ENCODE measurements at places on chromosomes 13 and 19.

GRCh38 chr13:105514401-105514800 is 1021.1 kb downstream of the EFNB2 start:
- no peak for DNase-seq

DNA sequence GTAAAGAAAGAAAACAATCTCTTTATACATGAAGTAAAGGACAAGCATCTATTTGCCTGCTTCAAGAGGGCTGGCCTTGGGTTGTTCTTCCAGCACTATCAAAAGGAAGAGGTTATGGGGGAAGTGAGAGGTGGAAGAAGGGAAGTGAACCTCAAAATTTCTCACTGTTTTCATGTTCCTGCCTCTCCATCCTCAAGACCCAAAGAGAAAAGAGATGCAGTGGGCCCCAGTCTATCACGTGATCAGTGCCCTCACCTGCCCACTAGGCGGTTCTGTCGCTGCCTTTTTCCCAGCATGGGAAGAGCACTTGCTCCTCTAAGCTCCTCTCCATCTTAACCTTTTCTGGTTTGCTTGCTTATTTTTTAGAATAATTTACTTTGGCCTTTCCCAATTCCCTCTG is 6.2 kb upstream of the USP12 start:
- DNase-seq = no peak

- DNase-seq = peak; percentile 52
Measured at GRCh38 chr13:25971459-25972145, 80.2 kb downstream of the SHISA2 start.

GRCh38 chr13:107217251-107217650 is 649.3 kb upstream of the ARGLU1 start:
- no peak for DNase-seq

- no peak for DNase-seq
Measured at GRCh38 chr13:30837227-30838159, 68.6 kb upstream of the MEDAG start.

- no peak for DNase-seq
Measured at GRCh38 chr19:52809801-52810200, 11.6 kb downstream of the ZNF28 start.

DNA sequence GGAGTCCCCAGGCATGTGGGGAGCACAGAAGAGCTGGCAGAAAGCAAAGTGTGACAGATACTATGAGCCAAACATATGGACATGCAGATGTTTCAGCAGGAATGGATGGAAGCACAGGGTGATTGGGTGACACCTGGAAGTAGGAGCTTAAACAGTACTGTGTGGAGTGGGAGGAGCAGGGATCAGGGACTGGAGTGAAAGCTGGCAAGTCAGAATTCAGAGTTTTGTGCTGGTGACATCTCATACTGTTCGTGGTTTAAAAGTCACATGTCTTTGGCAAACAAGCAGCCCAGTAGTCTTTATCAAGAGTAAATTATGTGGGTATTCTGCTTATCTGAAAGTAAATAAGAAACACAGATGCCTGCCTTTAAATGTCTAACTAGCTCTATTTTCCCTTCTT is 408.2 kb downstream of the COG6 start:
- no peak for DNase-seq

- DNase-seq = no peak
Measured at GRCh38 chr13:109182777-109183465, 553.5 kb downstream of the MYO16 start.

- DNase-seq = peak; percentile 98
Measured at GRCh38 chr19:19192078-19192882, at the start of the genes BORCS8 and RFXANK. Gene BORCS8 (minus strand): TSS chr19:19192152. CDS start chr19:19192117, 35 bp downstream. Gene RFXANK (plus strand): TSS chr19:19192258. CDS start chr19:19193947, 1,689 bp downstream.

DNA sequence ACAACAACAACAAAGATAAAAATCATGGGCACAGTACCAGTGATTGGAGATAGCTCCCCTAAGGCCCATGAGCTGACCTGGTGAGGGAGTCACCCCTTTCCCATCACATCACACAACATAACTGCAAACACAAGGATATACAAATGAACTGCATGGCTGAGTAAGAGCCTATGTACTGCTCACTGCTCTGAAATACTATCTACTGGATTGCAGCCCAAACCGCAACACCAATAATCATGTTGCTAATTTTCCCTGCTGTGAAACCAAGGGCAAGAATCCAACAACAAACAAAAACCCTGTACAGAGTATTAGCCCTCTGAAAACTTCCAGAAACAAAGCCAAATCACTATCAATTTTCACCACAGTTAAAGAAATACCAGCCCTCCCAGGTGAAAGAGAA is 1893.2 kb downstream of the PCDH9 start:
- DNase-seq = no peak

DNA sequence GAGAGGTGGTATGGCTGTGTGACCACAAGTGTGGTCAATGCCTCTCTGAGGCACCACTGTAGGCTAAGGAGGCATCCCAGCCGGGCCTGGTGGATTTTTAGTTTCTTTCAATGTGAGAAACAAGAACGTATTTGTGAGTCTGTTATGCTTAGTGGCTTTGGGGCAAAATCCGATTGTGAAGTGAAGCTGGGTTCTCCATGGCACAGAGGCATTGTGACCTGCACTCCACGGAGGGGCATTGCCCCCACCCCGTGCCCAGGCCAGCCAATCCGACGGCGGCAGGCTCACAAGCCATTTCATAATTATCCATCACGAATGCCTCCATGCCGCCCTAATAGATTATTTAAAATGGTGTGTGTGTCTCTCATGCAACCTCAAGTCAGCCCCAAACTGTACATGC is 151.6 kb downstream of the ZNF536 start:
- no peak for DNase-seq

GRCh38 chr13:109780845-109781383 is 5.5 kb downstream of the IRS2 start:
- no peak for DNase-seq

DNA sequence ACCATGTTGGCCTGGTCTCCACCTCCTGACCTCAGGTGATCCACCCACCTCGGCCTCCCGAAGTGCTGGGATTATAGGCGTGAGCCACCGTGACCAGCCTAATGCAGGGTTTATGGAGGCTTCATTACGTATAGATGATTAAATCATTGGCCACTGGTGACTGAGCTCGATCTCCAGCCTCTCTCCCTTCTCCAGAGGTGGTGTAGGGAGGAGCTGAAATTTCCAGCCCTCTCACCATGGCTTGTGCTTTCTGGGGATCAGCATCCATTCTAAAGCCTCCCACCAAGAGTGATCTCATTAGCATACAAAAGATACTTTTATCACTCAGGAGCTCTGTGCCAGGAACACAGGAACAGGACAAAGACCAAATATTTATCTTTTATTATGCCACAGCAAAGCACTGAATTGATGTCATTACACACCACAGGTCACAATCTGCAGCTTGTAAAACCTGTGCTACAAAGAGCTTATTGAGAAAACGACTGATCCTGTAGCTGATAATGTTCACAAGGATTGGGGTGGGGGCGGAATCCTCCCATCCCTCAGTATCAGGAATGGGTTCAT is 32.4 kb downstream of the RHPN2 start:
- no peak for DNase-seq

DNA sequence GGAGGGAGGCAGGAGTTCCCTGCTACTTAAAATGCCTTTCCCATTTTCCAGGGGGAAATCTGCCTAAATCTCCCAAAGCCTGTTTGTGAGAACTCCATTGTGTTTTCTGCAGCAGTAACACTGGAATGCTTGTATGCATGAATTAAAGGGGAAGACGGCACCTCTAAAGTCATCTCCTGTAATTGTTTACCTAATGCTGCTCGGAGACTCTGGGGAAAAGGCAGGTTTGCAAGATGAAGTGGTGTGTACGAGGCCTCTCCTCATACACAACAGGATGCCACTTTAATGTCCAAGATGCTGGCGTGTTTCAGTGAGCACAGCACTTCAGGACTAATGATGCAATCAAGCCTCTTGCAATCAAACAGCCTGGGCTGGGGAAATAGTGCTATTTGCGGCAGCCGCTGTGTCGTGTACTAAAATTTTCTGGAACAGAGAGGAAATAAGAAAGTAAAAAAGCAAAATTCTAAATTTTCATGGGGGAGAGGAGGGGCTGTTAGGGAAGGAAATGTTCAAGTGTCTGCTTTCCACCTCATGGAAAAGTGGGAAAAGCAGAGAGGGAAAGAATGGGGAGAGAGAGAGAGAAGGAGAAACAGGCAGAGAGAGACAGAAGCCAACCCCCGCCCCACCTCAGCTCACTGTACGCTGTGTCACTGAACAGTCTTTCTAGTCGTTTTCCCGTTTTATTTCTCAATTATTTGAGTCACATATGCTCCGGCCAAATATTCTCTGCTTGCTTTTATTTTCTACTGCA is 32.9 kb downstream of the TSHZ3 start:
- no peak for DNase-seq

DNA sequence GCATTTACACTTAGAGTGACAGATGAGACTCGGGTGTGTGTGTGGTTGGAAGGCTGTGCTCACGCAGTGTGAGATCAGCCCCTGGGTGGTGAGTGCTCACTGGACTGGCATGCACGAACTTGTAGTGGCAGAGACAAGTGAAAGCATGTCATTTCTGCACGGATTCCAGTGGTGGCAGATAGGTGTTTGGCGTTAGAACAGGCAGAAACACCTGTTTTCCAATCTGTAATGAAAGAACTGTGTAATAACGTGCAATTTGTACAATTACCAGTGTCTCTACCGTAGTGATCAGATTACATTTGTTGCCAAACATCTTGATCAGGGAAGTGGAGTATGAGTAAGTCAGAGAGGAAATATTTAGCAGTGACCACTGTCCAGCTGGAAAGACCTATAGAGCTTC is 8.2 kb downstream of the LAMP1 start:
- DNase-seq = no peak

GRCh38 chr13:113511361-113511760 is 20.9 kb upstream of the DCUN1D2 start:
- no peak for DNase-seq

GRCh38 chr13:35309706-35310105 is 166.8 kb downstream of the MAB21L1 start:
- DNase-seq = no peak

DNA sequence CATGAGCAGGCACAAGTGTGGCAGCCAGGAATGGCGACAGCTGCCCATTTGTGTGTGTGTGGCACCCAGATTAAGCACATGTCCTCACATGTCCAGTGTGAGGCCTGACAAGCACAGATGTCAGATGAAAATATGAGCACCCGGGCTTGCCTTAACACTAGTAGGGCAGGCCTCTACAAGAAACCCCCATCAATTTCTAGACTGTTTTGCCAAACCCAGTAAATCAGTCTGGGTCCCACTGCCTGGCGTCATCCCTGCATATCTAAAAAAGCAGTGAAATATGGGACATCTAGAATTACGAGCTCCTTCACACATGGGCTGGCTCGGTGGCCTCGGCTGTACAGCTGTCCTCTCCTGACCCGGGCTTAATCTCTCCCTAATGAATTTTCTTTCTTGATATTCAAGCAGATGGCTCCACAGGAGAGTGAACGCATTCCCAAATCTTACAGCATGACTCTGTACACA is 432.7 kb downstream of the FOXO1 start:
- no peak for DNase-seq

DNA sequence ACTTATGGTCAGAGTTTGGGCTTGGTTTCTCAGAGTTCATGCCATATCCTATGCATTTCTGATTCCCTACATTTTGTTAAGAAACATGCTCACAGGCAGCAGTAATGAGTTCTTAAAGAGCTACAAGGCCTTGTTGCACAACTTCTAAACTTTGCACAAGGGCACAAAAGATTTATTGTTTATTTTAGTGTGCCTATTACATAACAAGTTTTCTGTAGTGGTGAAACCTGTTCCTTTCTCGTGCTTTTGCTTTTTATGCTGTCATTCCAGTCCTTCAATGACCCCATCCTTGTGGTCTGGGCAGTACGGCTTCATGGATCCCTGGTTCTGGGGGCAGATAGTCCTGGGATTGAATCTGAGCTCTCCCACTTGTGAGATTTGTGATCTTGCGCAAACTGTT is 17.8 kb downstream of the ZNF507 start:
- no peak for DNase-seq

DNA sequence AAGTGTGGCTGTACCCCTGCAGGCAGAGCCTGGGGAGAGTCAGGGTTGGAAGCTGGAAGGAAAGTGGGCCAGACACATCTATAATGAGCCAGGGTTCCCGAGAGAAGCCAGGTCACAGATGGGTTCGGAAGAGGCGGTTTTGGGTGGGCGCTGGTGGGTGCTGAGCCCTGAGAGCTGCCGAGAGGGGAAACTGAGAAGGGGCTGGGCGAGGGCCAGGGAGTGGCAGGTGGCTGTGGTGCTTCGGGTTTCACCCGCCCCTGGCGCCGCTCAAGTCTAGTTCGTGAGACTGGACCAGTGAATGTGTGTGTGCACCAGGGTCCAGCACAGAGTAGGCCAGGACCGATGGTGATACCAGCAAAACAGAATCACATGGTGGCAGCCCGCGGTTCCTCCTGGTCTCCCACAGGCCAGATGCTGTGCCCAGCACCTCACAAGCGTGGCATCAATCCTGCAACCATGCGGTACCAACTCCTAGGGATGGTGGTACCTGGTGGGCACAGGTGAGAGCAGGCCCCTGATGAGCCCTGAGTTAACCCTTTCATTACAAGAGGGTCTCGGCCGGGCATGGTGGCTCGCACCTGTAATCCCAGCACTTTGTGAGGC is 1.8 kb upstream of the LRRC4B start:
- no peak for DNase-seq

DNA sequence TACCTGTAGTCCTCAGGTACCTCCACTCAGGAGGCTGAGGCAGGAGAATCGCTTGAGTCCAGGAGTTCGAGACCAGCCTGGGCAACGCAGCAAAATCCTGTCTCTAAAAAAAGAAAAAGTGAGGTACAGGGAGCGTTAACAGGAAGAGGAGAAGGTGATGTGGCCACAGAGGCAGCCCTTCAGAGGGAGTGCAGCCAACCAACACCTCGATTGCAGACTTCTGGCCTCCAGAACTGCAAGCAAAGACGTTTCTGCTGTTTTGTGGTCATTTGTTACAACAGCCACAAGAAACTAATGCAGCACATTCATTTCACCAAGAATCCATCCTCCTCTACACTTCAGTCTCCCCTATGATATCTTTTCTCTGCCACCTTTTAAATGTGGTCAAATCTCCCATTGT is 145.2 kb downstream of the USP12 start:
- DNase-seq = no peak

DNA sequence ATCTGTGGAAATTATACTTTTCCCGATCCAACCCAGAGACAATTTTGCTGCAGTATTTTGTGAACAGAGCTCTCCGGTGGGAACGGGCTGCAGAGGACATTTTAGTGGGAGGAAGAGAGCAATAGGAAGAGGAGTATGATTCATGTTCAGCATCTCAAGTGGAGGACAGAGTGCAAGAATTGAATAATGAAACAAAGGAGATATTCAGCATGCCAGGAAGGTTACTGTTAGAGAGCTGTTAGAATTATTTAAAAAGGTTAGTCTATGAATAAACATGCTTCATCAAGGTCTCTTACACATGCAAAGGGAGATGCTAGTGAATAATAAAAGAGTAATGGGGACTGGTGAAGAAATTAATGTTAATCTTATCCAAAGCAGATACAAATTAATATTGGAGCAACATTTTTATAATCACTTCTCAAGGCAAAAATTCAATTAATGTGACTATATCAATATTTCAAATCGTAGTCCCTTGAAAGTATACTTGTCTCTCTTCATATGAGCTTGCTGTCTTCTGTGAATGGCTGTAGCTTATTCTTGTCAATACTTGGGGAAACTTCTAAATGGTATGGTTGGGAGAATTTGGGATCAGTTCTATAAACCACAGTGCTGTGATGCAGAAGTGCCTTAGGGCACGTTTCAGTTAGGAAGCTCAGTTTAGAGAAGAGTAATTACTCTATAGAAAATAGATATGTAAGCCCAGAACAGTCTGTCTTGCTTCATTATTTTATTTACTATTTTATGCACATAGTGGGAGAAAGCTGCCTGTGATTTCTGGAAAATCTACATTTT is 1165.8 kb downstream of the OLFM4 start:
- no peak for DNase-seq

- no peak for DNase-seq
Measured at GRCh38 chr13:113157929-113158747, at the start of gene PROZ. Gene PROZ (plus strand): TSS chr13:113158648. CDS start chr13:113158661, 13 bp downstream.

GRCh38 chr19:42577016-42577415 is 17.7 kb downstream of the CEACAM8 start:
- DNase-seq = no peak

Measured in activated T-cell treated with anti-CD3 and anti-CD28 coated beads, Interleukin-2, amount 50 U/mL, for 48 hours (primary cell).